ENCODE measurements at places on chromosomes 1 and 21. TPM values are rescaled to one million over a fixed set of nuclear protein-coding genes. Genes with fewer than 3 reads are reported as not detected.

The CD1C gene
- not detected for total RNA-seq

The PUM1 gene
- 250 TPM for total RNA-seq

The ITPKB gene
- total RNA-seq, result 21.2 TPM

The SFN gene
- total RNA-seq, result 2.7 TPM

The ZNF281 gene
- total RNA-seq, result 25.3 TPM

The NPHS2 gene
- not detected for total RNA-seq

The NHLH1 gene
- total RNA-seq, result 0.32 TPM

- no peak for DNase-seq
- no peak overlapping the region for H3K27ac ChIP-seq
- peaks cover 31% of the 10 kb centered on the region for H3K4me1 ChIP-seq
- H3K4me3 ChIP-seq, result no peak overlapping the region
- H3K27me3 ChIP-seq, result no peaks in the 10 kb centered on the region
Observed at GRCh38 chr1:174005032-174005431, 17.1 kb downstream of the RC3H1 start.

DNA sequence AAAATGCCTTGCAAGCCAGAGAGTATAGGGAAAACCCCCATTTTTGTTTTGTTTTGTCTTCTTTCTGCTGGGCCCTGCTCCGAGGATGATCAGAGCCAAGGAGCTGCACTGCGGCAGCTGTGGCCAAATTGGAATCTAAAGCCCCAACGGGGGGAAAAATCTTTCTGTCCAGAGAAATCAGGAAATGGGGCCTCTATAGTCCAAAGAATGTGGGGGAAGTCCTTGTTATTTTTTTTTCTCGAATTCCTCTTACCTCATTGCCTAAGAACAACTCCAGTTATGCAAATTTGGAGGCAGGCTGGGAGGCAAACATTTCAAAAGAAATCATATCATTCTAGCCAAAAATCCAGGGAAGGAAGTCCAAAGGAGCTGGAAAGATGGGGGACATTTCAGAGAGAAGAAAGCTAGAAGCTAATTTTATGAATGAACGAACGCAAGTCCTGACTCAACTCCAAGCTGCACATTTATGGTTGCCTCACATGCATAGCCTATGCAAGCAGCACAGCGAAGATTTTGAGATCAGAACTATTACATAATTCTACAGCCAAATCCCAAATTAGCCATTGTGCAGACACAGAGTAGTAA, 263.2 kb downstream of the KCTD3 start:
- H3K4me3 ChIP-seq, result no peak overlapping the region
- no peak for DNase-seq
- H3K27me3 ChIP-seq, result peaks cover 1% of the 10 kb centered on the region
- no peaks in the 10 kb centered on the region for H3K4me1 ChIP-seq

- H3K36me3 ChIP-seq, result no peaks in the 10 kb centered on the region
- no peak for DNase-seq
- H3K4me3 ChIP-seq, result no peak overlapping the region
- peaks cover 6% of the 10 kb centered on the region for H3K4me1 ChIP-seq
- H3K27ac ChIP-seq, result no peak overlapping the region
Observed at GRCh38 chr1:198734323-198735008, 95.6 kb downstream of the PTPRC start.

GRCh38 chr1:88730132-88730675, 46.1 kb downstream of the PKN2 start:
- H3K27ac ChIP-seq, result peak overlapping the region; percentile 76
- no peaks in the 10 kb centered on the region for H3K27me3 ChIP-seq
- no peak for DNase-seq
- H3K36me3 ChIP-seq, result peaks cover 31% of the 10 kb centered on the region
- H3K4me3 ChIP-seq, result no peak overlapping the region

DNA sequence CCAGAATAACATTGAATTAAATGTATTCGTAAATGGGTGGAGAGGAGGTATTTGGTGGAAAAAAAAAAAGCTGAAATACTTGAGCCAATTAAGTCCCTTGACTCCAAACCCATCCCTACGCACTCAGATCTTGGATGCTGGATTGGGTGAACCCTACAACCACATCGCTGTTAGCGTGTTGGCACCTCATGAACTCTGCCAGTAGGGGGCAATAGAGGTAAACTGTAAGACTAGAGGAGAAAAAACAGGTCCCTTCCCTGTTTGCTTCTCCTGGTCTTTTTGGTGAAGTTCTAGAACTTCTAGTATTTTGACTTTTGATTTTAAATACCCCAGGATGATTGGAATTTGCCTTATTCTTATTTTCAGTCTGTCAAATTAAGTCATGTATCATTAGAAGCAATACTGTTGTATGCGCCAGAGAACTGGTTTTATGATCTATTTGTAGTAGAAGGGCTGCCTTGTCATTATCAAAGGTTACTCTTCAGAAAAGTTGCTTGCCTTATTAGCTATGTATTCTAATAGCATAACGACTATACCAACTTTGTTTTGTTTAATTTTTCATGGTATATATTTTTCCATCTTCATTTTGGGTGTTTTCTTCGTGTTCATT, 1.9 kb upstream of the OR13G1 start:
- H3K27me3 ChIP-seq, result no peaks in the 10 kb centered on the region
- no peak overlapping the region for H3K4me3 ChIP-seq
- DNase-seq, result peak; percentile 45
- H3K27ac ChIP-seq, result no peak overlapping the region

- peaks cover 8% of the 10 kb centered on the region for H3K4me1 ChIP-seq
- no peaks in the 10 kb centered on the region for H3K27me3 ChIP-seq
- H3K27ac ChIP-seq, result no peak overlapping the region
- H3K4me3 ChIP-seq, result no peak overlapping the region
Observed at GRCh38 chr1:235025422-235025984, 103.1 kb downstream of the TOMM20 start.

- H3K4me1 ChIP-seq, result peaks cover 53% of the 10 kb centered on the region
- peak overlapping the region; percentile 89 for H3K27ac ChIP-seq
- H3K36me3 ChIP-seq, result peaks cover 10% of the 10 kb centered on the region
- peak; percentile 53 for DNase-seq
- H3K4me3 ChIP-seq, result no peak overlapping the region
Observed at GRCh38 chr1:202586018-202586821, 124.0 kb downstream of the SYT2 start.

DNA sequence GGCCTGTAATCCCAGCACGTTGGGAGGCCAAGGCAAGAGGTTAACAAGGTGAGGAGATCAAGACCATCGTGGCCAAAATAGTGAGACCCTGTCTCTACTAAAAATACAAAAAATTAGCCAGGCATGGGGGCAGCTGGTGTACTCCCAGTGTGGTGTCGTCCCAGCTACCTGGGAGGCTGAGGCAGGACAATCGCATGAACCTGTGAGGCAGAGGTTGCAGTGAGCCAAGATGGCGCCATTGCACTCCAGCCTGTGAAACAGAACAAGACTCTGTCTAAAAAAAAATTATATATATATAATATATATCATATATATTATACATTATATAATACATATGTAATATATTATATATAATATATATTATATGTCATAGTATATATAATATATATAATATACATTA, 249.2 kb upstream of the TPTE start:
- no peak for DNase-seq
- H3K27me3 ChIP-seq, result no peaks in the 10 kb centered on the region
- no peak overlapping the region for H3K27ac ChIP-seq
- no peaks in the 10 kb centered on the region for H3K4me1 ChIP-seq

GRCh38 chr21:42431196-42431595, 27.5 kb downstream of the UBASH3A start:
- no peaks in the 10 kb centered on the region for H3K36me3 ChIP-seq
- peaks cover 45% of the 10 kb centered on the region for H3K27me3 ChIP-seq
- DNase-seq, result no peak
- no peaks in the 10 kb centered on the region for H3K4me1 ChIP-seq

DNA sequence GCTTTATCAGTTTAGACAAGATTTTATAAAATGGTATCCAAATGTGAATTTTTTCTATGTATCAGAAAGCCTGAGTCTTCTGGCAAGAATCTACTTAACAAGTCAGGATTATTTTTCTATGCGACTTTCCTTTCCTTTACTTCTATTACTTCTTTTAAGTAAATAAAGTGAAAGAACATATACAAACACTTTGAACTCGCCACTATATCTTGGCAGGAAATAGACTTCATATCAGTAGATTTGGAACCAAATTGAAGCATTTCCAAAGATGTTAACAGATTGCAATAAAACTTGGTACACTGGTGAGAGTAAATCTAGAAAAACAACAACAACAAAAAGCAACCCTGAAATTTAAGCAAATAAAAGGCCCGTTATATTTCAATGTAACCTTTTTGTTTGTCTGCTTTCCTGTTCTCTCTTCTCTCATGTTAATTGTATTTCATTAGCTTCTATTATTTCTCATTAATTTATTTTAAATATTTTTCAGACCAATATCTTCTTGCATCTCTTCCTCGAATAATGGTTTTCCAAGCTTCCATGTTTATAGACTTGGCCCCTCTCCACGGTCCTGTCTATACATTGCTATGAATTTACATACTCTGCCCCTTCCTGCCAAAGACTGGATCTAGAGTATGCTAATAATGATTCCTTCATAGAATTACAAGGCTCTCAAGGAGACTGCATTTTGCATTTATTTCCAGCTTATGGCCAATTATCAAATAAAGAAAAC, 843.6 kb downstream of the ADGRL2 start:
- no peak for DNase-seq
- H3K4me3 ChIP-seq, result no peak overlapping the region
- H3K27ac ChIP-seq, result no peak overlapping the region

- H3K27me3 ChIP-seq, result no peaks in the 10 kb centered on the region
- DNase-seq, result peak; percentile 81
- H3K36me3 ChIP-seq, result no peaks in the 10 kb centered on the region
- H3K27ac ChIP-seq, result no peak overlapping the region
- H3K4me1 ChIP-seq, result peaks cover 27% of the 10 kb centered on the region
Observed at GRCh38 chr1:198935306-198935921, 296.6 kb downstream of the PTPRC start.

DNA sequence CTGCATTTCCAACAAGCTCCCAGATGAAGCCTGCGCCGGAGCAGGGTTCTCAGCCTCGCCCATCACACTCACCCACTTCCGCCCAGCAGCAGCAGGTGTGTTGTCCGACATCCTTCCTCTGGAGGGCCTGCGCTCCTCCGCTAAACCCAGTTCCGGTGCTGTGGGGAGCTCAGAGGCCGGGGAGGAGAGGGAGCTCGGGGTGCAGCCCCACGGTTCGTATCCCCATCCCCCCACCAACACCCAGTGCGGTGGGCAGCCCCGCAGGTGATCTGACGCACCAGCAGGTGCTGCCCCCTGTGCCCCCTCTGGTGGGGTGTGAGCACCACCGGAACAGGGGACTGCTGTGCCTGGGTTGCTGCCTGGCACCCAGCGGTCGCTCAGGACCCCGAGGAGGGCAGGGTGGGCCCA, 3.4 kb upstream of the PEX10 start:
- no peak overlapping the region for H3K27ac ChIP-seq
- no peak for DNase-seq
- H3K4me1 ChIP-seq, result peaks cover 26% of the 10 kb centered on the region
- no peaks in the 10 kb centered on the region for H3K36me3 ChIP-seq
- H3K27me3 ChIP-seq, result peaks cover 38% of the 10 kb centered on the region

- no peak overlapping the region for H3K4me3 ChIP-seq
- H3K4me1 ChIP-seq, result peaks cover 10% of the 10 kb centered on the region
- no peak for DNase-seq
- peak overlapping the region; percentile 53 for H3K27ac ChIP-seq
- H3K27me3 ChIP-seq, result peaks cover 21% of the 10 kb centered on the region
- peaks cover 4% of the 10 kb centered on the region for H3K36me3 ChIP-seq
Observed at GRCh38 chr1:10635085-10635896, 160.5 kb downstream of the PEX14 start.

GRCh38 chr1:63624911-63625310, 31.7 kb downstream of the PGM1 start:
- H3K36me3 ChIP-seq, result no peaks in the 10 kb centered on the region
- H3K4me1 ChIP-seq, result peaks cover 75% of the 10 kb centered on the region
- no peak for DNase-seq
- no peaks in the 10 kb centered on the region for H3K27me3 ChIP-seq

GRCh38 chr1:61588736-61589672, 135.9 kb downstream of the TM2D1 start:
- H3K4me1 ChIP-seq, result peaks cover 21% of the 10 kb centered on the region
- no peaks in the 10 kb centered on the region for H3K27me3 ChIP-seq
- no peak overlapping the region for H3K4me3 ChIP-seq
- H3K36me3 ChIP-seq, result no peaks in the 10 kb centered on the region

DNA sequence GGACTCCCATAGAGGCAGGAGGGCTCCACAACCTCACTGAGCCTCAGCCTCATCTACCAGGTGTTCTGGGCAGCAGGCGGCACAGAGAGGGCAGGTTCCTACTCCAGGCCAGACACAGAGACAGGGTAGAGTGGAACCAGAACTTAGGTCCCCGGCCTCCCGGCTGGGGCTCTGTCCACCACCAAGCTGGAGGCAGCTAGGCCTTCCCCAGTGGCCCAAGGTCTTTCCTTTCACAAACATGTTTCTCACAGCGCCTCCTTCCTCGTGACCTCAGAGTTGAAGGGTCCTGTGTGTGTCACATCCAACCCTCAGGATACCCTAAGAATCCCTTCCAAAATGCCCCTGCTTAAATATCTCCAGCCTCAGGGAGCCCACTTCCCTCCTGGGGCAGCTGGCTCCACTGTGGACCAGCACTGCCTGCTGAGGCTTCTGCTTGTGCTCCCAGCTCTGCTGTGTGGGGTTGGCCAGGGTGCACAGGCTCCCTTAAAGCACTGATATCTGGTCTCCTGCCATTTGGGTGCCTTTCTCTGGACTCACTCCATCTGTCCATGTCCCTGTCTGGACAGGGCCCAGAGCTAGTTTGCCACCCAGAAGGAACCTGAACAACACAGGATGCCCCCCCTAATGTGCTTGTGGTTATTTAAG, 33.2 kb upstream of the MAGOH start:
- no peaks in the 10 kb centered on the region for H3K4me1 ChIP-seq
- no peaks in the 10 kb centered on the region for H3K27me3 ChIP-seq
- no peak overlapping the region for H3K27ac ChIP-seq

- H3K4me1 ChIP-seq, result peaks cover 14% of the 10 kb centered on the region
- peaks cover 79% of the 10 kb centered on the region for H3K27me3 ChIP-seq
- H3K36me3 ChIP-seq, result no peaks in the 10 kb centered on the region
- no peak for DNase-seq
- no peak overlapping the region for H3K27ac ChIP-seq
Observed at GRCh38 chr1:159187647-159188374, 16.4 kb downstream of the CADM3 start.

DNA sequence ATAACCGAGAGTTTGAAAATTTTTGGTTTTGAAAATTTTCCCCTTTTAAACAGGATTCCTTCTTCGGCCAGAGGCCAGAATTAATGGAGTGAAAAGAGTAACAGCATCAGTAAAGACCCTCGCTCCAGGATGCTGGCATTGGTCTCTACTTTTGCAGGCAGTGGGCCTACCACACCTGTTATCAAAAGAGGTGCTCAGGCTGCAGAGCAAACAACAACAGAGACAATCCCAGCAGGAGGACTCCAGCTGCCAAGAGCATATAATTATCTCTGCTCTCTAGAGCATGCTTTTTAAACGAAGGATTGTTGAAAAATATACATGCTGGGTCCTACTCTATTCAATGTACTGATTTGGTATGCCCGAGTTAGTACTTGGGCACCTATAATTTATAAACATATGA, 1048.5 kb downstream of the PLA2G4A start:
- H3K27me3 ChIP-seq, result no peaks in the 10 kb centered on the region
- H3K27ac ChIP-seq, result no peak overlapping the region
- peaks cover 10% of the 10 kb centered on the region for H3K4me1 ChIP-seq
- no peaks in the 10 kb centered on the region for H3K36me3 ChIP-seq
- no peak overlapping the region for H3K4me3 ChIP-seq

Measured in mesothelial cell of epicardium (in vitro differentiated cells).